ENCODE measurements at places on chromosomes 3 and 15.

DNA sequence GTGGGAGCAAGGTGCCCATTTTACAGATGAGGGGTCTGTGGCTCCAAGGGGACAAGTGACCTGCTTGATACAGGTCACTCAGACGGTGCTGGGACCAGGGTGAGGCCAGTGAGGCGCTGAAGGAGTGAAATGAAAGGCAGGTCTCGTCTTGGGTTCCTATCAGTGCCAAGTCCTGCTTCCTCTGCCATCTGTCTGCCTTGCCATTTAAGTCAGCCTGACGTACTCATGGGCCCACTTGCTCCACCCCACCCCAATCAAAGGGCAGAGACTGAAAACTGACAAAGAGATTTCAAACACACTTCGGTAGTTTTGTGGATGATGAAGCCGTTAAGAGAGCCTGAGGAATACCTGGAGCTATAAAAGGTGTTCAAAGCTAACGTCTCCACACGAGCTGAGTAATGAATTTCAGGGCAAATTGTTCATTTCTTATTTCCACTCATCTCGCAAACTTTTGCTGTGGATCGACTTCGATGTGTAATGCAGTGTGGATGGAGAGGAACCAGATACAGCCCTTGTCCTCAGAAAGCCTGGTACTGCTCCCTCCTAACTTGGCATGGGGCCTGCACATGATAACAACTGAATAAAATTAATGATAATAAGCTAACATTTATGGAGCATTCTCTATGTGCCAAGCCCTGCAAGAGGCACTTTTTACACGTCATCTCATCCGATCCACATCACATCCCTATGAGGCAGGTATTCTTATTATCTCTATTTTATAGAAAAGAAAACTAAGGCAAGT lies 36.6 kb downstream of the ATP2B2 start:
- DNase-seq = no peak

DNA sequence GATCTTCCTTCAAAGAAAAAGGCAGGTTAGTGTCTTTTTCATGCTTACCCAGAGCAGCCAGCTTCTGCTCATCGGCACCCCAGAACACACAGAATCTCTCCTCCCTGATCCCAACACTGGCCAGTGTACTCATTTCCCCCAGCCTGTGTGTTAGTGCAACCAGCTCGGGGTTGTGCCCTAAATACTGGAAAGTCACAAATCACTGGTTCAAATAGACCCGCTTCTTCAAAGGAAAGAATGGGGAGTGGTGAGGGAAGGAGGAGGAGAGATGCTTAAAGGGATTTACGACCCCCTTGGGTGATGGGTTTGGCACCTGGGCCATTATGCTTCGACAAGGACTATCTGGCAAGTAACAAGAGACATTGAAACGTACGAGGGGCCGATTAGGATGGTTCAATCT lies 114.0 kb downstream of the FOXB1 start:
- no peak for DNase-seq

GRCh38 chr3:72453706-72454105 lies 394.5 kb downstream of the SHQ1 start:
- no peak for DNase-seq

GRCh38 chr3:197336348-197336747 lies 37.9 kb upstream of the DLG1 start:
- no peak for DNase-seq

- no peak for DNase-seq
These were observed 19.8 kb upstream of the PFN2 start for GRCh38 chr3:149990423-149990948.

All from HS-27A (cell line).